ENCODE measurements at places on chromosomes 12 and 14.

DNA sequence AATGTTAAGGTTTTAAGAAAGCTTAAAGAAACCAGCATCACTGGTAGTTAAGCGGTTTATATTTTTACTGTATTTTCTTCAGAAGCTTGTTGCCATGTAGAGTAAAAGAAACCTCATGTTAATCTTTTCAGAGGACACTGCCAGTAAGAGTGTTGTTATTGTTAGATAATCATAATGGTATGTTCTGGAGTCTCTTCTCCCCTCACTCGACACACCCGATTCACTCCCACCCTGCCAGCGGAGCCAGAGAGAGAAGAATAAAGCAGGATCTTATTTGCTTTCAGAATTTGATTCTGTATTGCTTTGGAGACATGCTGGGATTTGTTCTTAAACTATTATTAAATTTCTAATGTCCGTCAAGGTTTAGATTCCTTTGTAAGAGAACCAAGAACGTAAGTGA, 113.7 kb downstream of the SAMD4A start:
- DNase-seq = no peak

GRCh38 chr12:47297993-47298392, 218.2 kb upstream of the AMIGO2 start:
- no peak for DNase-seq

- no peak for DNase-seq
Observed at GRCh38 chr14:76262641-76263040, 110.9 kb downstream of the GPATCH2L start.

- DNase-seq = no peak
Observed at GRCh38 chr12:116962197-116962596, 51.4 kb downstream of the FBXW8 start.

DNA sequence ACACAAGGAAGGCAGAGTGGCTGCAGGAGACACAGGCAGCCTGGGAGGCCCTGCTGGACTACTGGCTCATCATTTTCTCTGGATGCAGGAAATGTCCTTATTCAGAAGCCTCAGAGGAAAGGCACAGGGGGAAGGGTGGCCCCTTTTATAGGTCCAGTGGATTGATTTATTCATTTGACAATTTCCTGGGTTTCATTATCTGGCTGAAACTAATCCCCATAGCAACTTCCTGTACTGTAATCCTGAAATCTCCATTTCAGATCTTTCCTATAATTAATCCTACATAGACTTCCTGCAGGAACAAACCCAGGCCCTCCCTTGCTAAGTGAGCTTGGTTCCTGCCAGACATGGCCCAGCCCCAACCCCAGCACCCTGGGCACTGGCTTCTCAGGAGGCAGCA, 23.0 kb downstream of the KRT76 start:
- DNase-seq = no peak

GRCh38 chr12:75705749-75706711, 194.6 kb upstream of the KRR1 start:
- DNase-seq = no peak

DNA sequence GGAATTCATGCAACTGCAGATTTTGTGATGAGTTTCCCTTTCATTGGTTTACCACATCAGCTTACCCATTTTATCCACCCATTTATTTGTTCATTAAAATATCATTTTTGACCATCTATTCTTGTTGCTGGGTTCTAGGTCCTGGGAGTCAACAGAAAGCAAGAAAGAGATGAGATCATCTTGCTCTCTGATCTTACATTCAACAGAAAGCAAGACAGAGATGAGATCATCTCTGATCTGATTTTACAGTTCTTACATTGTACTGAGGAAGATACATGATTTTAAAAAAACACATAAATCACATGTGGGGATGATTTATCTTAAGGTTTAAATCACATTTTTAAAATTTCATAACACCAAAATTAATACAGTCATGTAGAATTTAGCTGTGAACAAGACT, 2.3 kb downstream of the TAS2R46 start:
- no peak for DNase-seq

DNA sequence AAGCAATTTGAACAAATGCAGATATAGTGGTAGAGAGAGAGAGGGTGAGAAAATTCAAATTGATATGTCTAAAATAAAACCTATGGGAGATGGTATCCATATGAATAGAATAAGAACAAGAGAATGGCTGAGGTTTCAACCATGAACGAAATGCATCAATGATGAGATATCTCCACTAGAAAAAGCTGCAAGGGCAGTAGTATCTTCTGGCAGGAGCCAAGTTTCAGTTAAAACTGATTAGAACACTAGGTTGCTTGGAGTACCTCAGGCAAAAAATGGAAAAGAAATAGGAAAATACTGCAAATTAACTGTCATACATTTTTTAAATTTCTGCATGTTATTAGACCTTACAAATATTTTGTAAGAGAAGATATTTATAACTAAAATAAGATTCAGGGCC, 151.3 kb downstream of the ANKS1B start:
- DNase-seq = no peak

DNA sequence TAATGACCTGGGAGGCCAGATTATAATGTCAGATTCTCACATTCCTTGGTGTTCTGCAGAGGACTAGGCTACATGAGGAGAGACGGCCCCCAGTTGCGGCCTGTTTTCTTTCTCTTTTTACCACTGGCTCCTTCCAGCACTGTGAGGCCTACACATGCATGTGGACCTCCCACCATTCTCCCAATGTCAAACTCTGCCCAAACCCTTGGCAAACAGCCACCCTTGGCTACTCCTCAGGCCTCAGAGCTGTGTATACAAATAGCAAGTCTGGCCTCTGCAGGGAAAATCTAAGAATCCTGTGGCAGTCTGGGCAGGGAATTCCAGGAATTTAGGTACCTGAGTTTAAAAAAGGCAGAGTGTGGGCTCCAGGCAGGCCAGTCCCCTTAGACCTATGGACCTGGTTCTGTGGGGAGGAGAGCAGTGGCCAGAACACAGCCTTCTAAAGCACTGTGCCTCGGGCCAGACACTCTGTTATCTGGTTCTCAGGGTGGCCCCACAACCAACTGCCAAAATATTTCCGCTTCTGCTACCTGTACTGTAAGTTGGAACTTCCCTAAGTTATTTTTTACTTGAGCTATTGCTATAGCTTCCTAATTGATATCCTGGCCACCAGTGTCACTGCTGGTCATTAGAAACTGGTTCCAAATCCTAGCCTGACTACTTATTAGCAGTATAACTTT, 19.9 kb upstream of the NEDD1 start:
- no peak for DNase-seq

DNA sequence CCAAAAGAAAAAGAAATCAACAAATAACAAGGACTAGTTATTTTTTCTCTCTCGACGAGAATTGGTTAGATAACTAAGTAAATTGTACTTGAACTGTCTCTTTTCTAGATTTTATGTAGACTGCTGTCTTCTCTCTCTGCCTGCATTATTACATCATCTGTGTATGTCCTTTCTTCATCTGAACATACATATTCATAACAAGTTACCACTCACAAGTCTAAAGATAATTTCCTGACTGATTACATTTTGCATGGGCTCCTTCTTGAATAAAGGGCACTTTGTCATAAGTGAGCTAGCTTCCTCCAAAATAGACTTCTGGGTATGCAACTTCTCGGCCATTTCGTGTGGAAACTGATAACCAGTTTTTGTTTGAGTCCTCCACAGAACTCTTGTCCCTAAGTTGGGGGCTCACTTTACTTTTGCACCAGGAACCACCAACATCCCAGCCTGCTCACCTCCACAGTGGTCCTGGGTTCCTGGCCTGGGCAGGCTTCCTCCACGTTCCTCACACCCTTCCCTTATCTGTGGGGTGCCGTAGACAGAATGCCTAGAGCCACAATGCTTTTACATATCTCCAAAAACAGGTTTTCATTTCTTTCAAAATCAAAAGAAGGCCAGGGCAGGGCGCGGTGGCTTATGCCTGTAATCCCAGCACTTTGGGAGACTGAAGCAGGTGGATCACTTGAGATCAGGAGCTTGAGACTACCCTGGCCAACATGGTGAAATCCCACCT, 6.2 kb upstream of the DDX47 start:
- DNase-seq = no peak

- DNase-seq = no peak
Observed at GRCh38 chr12:65894088-65894487, 69.8 kb downstream of the HMGA2 start.

DNA sequence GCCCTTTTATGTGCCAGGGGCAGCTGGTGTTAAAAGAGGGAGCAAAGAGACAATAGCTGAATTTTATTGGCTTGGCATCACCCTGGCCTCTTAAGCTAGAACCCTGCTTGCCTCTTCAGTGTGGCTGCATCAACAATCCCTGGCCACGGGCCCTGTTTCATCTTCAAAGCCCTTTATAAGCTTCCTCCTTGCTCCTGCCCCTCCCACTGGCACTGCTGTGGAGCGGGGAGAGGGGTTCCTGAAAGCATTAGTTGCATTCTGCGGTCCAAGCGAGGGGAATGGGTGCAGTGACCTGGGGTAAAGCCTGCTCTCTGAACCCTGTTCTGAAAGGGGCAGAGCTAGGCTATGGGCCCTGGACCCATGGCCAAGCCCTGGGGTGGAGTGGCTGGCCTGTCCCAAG, 220 bp upstream of the KRT83 start:
- peak; percentile 54 for DNase-seq

GRCh38 chr12:28536088-28536487, 345.8 kb downstream of the CCDC91 start:
- DNase-seq = no peak
